ENCODE measurements at places on chromosomes 3 and 15.
A peak's percentile ranks its signal among the peaks of the same experiment; 100 is the strongest.

DNA sequence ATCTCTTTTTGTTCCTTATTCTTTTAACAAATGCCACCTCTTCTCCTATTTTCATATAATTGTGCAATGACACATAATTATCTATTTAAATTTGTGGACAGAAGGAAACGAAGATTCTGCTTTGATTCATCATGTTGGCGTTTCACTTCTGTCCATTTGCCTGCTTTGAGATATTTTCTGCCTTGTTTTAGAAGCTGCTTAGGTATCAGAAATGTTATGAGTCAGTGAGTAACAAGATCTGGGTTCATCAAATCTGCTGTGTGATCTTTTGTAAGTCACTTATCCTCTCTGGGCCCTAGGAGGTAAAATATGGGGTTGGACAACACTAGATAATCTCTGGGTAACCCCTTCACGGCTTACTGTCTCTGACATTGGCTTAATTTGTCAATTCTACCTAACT, 7.3 kb upstream of the MINDY4B start:
- DNase-seq: no peak

DNA sequence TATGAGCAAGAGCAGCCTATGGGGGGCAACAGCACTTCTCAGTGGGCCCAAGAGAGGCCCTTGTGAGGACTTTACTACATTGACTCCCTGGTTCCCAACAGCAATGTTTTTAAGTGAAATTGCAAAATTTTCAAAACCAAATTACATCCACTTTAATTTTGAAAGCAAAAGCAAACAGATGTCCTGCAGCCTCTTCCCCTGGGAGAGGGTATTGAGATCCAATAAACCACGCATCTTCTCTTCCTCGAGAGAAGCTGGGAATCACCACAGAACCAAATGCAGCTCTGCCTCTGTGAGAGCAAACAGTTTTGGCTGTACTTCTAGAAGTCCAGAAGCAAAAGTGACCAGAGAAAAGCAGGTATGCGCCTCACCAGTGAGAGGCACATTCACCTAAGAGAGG, 25.2 kb downstream of the NMNAT3 start:
- no peak for DNase-seq

DNA sequence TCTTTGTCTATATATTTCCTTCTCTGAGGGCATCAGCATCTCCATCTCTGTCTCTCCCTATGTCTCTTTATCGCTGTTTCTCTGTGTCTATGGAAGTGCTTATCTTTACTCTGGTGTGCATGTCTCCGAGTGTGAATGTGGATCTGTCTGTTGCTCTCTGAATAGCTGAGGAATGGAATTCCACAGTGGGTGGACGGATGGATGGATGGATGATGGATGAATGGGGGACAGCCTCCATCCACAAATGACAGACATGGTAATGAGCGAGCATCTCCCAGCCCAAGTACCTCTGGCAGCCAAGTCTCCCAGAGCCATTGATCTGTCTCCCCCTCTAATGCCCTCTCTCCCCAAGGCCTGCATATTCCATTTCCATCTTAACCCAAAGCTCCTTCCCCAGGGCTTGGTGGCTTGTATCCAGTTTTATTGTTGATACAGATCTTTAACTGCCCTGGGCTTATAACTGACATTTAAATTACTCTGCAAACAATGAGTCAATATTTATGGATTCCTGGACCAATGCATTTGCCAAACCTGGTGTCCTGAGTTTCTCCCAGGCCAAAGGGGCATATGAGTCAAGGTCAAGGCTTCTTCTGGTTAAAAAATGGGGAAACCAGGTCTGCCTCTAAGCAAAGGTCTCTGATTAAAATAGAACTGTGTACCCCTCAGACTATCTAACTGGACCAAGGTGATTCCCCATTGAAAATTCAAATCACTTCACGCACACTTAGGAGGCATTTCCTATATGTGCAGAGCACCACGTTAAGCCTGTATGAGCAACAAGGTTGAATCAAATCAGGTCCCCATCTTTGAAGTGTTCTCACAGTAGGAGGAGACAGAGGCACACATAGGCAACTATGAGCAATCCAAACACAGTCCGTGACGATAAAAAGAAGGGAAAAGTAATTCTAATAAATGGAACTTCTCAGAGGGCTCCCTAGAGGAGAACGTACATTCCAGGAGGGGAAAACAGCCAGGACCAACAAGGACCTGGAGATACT, 109.9 kb downstream of the TLE3 start:
- no peak for DNase-seq

DNA sequence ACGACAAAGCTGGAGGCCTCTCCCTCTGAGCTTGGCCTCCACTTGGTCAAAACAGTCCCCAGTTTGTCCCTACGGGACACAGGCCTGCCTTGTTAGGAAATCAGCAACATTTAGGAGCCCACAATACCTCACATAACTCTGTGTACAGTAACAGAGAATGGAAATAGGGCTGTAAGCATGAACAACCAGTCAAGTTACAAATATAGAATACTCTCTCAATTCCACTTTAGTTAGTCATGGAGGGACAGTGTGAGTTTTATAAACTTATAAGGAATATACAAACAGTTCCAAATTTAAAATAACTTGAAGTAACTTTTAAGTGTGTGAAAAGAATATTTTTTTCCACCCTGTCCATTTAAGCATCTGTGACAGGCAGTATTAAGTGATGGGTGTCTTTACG, 129.4 kb downstream of the PGPEP1L start:
- peak; percentile 45 for DNase-seq

DNA sequence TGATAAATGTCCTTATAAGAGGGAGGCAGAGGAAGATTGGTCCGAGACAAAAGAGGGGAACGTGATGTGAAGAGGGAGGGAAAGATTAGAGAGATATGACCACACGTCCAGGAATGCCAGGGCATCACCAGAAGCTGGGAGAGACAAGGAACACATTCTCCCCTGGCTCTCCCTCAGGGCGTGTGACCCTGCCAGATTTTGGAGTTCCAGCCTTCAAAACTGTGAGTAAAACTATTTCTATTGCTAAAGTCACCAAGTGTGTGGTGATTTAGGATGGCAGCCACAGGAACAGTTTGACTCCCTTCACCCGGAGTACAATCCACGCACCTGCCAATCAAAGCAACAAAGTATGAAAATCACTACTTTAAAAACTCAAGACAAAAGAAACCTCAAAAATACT, 32.1 kb upstream of the TJP1 start:
- no peak for DNase-seq

- DNase-seq: no peak
Measured at GRCh38 chr15:74062236-74062635, 20.1 kb downstream of the GOLGA6A start.

DNA sequence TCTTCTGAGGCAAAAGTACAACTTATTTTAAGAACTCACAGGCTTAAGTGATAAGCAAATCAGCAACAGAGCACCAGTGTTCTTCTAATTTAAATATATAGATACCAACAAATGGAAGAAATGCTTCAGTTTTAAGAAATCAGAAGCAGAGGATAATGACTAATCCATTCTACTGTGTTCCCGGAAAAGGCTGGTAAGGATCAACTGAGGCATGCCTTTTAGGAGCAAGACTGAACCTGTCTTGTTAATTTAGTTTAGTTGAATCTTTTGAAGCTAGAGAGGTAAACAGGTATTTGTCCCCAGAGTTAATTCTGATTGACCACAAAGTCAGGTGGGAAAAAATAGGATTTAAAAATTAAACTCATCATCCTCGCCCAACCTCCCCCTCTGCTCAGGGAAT, 51.8 kb downstream of the TAMM41 start:
- no peak for DNase-seq

DNA sequence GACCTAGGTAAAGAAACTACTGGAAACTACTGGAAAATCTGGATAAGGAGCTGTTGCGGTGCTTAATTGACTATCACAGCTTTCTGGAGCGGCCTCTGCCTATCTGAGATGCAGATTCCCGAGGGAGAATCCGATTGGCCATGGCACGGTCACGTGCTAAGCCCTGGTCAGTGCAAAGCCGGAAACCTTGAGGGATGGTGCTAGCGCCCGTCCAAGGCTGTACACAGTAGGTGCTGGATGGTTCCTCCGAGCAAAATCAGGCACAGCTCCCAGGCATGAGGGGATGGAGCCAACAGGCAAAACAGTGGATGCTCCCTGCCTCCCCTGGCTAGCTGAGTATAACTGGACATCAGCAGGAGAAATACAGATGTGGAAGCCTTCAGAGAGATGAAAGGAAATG, 238.7 kb upstream of the HES1 start:
- DNase-seq: no peak

- peak; percentile 18 for DNase-seq
Measured at GRCh38 chr3:52310861-52311575, 5.1 kb upstream of the DNAH1 start.

DNA sequence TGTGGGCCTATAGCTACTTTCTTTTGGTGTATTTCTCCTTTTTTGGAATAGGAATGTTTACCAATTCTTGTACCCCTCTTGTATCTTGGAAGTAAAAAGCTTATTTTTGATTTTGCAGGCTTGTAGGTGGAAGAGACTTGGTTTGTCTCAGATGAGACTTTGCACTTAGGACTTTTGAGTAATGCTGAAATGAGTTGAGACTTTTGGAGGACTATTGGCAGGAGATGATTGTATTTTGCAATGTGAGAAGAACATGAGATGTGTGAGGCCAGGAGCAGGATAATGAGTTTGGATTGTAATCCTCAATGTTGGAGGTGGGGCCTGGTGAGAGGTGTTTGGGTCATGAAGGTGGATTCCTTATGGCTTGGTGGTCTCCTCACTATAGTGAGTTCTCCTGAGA, 106.3 kb downstream of the KBTBD8 start:
- no peak for DNase-seq

DNA sequence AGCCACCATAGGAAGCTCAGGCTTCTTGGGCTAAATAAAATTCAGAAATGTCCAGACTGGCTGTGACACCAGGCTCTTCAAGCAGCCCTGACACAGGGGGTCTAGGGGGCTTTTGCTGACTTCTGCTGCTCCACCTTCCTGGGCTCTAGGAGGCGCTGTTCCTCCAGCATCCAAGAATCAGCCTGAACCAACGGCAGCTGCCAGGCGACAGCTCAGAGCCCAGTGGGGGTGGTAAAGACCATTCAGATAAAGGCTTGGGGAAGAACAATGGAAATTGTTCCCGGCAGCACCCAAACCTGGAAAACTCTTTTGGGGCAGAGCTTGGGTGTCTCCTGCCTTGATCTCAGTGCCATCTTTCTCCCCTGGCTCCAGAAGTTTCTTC, 21.6 kb upstream of the PSTPIP1 start:
- DNase-seq: no peak

- DNase-seq: peak; percentile 67
Measured at GRCh38 chr3:108406661-108407206, 103.7 kb downstream of the MYH15 start.

GRCh38 chr3:27097182-27097581, 272.0 kb downstream of the NEK10 start:
- no peak for DNase-seq

GRCh38 chr3:179852142-179852905, 184.4 kb downstream of the PEX5L start:
- peak; percentile 73 for DNase-seq

DNA sequence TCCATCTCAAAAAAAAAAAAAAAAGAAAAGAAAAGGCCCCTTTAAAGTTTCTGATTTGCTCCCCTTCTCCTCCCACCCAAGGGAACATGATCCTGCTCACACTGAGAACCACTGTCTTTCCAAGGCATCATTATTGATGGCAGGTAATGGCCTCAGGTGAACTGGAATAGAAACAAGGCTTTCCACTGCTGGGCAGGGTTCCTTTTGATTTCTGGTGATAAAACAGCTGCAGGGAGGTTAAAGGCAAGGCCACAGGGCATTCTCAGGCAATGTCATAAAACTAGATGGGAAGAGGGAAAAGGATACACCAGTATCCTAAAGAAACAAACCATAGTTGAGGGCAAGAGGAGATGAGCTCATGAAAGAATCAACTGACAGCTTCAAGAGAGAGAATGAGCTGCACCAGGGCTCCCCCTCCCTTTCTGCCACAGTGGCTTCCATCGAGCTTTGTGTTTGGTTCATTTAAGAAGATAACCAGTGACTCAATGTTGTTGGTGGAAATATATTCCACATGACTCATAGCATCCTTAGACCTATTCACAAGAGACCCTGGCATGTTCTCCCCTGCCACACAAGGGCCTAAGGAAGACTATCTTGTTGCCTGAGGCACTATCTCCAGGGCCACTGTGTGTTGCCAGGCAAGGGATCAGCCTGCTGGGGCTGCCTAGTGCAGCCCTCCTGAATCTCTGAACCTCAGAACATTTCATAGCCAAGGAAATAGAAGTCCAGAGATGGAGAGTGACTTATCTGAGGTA, 86.4 kb downstream of the WDR76 start:
- peak; percentile 98 for DNase-seq

GRCh38 chr15:44775953-44776352, 39.6 kb downstream of the TRIM69 start:
- no peak for DNase-seq

GRCh38 chr15:72521682-72522081, 47.6 kb downstream of the ARIH1 start:
- DNase-seq: peak; percentile 43

- DNase-seq: no peak
Measured at GRCh38 chr3:196976941-196977340, 8.3 kb upstream of the PIGZ start.

DNA sequence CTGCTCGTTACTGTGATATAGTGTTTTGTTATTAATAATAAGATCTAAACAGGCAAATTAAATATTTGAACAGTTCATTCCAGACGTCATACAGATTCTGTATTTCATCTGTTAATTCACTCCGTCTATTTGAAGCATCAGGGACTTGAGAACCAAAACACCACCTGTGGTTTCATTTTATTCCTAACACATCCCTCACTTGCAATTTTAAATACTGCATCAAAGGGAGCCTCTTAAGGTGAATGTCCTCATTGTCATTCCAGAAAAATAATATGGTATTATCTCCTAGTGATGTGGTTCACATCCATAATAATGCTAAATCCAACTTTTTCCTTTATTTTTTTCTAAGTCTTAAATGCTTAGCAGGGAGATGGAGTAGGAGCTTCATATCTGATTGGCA, 1390.9 kb upstream of the CADM2 start:
- DNase-seq: no peak

Measured in astrocyte of the spinal cord (primary cell).